ENCODE measurements at places on chromosomes 13 and 19.

- no peak for DNase-seq
Measured at GRCh38 chr19:33950091-33950750, 153.6 kb downstream of the KCTD15 start.

GRCh38 chr13:100526318-100527000 is 62.1 kb downstream of the GGACT start:
- DNase-seq = no peak

DNA sequence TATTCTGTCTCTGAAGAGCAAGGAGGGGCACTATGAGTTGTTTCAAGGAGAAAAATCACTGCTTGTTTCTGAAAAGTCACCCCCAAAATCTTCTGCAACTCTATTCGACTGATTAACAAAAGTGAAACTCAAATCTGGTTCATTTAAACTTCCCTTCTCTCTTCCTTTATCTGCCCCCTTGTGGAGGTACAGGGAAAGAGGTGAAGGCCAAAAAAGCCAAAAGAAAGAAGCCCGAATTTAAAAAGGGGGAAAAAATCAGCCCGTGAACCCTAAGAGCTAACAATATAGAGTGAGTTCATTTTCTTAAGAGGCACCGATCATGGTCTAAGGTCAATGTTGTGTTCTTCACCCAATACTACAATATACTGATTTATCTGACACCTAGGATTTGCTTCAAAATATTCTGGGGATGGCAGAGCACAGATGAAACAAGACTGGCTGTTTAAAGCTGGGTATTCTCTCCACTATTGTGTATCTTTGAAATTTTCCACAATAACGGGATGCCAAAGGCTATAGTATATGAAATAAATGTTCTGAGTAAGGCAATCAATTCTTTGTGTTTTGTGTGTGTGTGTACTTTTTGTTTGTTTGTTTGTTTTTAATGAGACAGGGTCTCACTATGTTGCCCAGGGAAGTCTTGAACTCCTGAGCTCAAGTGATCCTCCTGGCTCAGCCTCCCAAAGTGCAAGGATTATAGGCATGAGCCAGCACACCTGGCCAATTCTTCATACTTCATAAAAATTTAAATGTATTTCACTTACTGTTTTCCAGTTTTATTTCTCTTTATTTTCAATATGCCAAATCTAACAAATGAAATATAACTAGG is 55.0 kb upstream of the EEF1AKMT1 start:
- peak; percentile 41 for DNase-seq

GRCh38 chr19:36051236-36051635 is 2.8 kb downstream of the THAP8 start:
- DNase-seq = no peak

GRCh38 chr19:36151144-36152018 is 866 bp downstream of the COX7A1 start:
- no peak for DNase-seq

DNA sequence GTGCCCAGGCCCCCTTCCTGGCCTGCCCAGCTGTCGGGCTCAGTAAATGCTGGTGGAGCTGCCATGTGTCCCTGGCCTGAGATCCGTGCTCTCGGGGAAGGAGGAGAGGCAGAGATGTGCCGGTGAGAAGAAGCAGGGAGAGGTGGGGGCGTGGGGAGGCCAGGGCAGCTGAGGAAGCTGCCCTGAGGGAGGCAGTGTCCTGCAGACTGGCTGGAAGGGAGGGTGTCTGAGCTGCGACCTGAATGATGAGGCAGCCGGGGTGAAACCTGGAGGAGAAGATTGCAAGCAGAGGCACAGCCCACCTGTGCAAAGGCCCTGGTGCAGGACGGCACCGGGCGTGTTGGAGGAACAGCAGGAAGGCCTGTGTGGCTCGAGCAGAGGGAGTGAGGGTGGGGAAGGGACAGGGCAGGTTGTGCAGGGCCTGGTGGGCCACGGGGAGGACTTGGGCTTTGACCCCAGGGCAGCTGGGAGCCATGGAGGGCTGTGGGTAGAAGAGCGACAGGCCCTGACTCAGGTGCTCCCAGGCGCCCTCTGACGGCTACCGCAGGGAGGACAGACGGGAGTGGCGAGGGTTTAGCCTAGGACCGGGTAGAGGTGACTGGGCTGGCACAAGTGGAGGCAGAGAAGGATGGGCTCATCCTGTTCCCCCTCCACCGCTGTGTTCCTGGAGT is 14.0 kb upstream of the CELF5 start:
- peak; percentile 15 for DNase-seq

DNA sequence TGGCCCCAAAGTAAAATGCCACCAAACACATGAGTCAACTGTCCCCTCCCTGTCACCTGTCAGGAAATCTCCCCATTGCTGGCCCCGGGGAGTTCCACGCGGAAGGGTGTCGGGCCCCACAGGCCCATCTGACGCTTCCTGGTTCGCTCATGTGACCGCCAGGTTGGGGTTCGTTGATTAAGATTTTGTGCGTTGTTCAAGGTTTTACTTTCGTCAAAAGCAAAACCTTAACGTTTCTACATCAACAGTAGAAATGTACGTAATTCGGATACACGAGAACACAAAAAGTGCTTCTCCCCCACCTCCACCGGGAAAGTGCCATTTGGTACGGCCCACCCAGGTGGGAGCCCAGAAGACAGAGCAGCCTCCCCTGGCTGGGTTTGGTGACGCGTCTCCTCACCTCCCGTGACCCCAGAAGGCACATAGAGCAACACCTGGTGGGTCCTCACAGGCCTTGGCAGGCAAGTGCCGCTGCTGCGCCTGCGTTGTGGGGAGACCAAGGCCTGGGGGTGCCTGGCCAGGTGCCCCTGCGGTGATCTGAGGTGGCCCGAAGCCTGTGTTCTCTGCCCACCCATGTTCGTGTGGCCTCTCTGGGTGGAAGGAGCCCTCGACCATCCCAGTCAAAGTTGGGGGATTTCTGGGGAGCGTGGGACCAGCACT is 161.6 kb downstream of the KDM4B start:
- no peak for DNase-seq

DNA sequence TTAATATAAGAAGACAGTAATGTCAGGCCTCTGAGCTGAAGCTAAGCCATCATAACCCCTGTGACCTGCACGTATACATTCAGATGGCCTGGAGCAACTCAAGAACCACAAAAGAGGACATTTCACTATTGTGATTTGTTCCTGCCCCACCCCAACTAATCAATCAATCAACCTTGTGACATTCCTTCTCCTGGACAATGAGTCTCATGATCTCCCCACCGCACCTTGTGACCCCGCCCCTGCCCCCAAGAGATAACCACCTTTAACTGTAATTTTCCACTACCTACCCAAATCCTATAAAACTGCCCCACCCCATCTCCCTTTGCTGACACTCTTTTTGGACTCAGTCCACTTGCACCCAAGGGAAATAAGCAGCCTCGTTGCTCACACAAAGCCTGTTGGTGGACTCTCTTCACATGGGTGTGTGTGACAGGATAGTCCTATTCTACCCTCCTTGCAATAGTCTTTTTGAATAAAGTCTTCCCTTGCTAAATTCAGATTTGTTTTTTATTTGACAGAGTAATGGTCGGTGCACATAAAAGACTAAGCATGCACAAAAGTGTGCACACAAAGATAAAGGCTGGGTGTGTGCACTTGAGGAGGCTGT is 14.0 kb downstream of the CD70 start:
- DNase-seq = no peak

GRCh38 chr19:485583-486236 is 10.6 kb upstream of the MADCAM1 start:
- peak; percentile 69 for DNase-seq

DNA sequence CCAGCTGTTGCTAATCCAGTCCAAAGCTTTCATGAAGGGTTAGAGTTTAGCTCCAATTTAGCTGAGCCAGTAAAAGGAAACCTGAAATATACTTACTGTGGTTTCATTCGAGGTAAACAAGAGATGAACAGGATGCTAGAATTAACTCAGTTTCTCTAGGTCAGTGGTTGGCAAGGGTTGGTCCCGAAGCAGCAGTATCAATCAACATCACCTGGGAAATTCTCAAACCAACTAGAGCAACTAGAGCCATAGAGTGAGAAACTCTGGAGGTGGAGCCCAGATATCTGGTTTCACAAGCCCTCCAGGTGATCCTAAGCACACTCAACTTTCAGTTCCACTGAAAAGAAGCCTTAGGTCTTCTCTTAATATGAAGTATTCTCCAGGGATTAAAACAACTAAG is 376.7 kb downstream of the OXGR1 start:
- no peak for DNase-seq

- peak; percentile 27 for DNase-seq
Measured at GRCh38 chr19:461721-462551, 1.1 kb upstream of the SHC2 start.

GRCh38 chr19:988510-988909 is 4.4 kb downstream of the WDR18 start:
- DNase-seq = no peak

DNA sequence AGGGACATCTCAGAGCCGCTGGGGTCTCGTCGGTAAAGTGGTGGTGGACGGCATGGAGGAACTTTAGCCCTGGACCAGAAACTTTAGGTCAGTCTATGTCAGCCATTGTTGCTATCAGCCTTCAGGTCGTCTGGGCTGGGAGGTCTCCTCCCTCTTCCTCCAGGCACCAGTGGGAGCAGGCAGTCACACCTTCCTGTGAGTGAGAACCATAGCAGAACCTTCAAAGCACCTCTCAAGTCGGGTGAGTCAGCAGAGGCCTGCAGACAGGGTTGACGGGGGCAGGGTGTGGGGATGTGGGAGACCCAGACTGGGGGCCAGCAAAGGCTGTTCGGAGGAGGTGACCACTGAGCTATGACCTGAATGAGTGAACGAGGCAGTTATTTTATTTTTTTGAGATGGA is 15.4 kb upstream of the SBNO2 start:
- DNase-seq = no peak

DNA sequence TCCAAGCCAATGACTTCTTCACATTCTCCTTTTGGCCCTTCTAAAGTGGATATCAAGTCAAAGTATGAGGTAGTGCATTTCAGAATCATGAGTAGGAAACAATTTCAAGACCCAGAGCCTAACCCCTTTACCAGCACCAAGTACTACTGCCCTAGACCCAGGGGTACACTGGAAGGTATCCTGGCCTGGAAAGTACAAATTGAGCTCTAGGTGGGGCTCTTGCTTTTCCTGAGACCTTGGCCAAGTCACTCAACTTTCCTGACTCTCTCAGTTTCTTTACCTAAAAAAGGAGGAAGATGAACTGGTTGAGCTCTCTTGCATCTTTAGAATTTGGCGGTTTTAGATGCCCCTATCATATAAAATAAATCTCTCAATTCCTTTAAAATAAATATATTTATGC is 204.7 kb downstream of the FGF14 start:
- DNase-seq = peak; percentile 30

GRCh38 chr19:18225355-18225701 is 910 bp downstream of the PDE4C start:
- DNase-seq = no peak

DNA sequence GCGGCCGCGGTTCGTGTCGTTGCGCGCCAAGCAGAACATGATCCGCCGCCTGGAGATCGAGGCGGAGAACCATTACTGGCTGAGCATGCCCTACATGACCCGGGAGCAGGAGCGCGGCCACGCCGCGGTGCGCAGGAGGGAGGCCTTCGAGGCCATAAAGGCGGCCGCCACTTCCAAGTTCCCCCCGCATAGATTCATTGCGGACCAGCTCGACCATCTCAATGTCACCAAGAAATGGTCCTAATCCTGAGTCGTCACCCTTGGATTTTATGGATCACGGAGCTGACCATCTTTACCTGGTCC is 475 bp downstream of the MRPL57 start:
- no peak for DNase-seq

DNA sequence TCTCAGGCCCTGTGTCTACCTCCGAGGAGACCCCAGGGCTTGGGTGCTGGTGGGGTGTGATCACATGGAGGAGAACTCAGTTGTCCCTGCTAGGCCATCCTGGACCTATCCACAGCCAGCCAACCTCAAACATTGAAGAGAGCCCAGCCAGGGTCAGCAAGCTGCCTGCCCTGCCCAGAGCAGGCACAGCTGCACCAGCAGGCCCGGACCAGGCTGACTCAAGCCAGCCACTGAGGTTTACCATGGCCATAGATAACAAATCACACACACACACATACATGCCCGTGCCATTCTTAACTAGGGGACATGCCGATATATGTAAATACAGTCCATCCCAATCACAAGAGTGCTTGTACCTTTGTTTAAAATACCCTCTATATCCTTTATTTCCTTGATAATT is 8.1 kb downstream of the ARHGEF7 start:
- no peak for DNase-seq

DNA sequence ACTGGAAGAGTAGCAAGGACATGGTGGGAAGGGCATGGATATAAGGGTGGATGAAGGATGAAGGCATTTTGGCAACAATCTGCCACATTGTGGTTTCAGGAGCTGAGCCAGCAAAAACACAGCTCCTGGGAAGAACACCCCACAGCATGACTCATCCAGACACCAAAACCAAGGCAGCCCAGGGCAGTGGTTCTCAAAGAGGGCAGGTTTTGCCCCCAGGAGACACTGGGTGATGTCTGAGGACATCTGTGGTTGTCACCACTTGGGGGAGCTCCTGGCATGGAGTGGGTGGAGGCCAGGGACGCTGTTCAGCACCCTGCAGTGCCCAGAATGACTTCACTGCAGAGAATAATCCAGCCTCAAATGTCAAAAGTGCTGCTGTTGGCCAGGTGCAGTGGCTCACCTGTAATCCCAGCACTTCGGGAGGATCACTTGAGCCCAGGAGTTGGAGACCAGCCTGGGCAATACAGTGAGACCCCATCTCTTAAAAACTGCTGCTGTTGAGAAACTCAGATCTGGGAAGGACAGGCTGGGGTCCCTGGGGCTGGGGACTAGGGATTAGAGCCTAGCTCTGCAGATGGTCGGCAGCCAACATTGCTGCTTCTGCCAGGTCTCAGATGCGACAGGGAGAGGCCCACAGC is 16.1 kb downstream of the ZFR2 start:
- DNase-seq = peak; percentile 69

GRCh38 chr19:38836159-38836982 is 4.8 kb upstream of the ECH1 start:
- DNase-seq = no peak

DNA sequence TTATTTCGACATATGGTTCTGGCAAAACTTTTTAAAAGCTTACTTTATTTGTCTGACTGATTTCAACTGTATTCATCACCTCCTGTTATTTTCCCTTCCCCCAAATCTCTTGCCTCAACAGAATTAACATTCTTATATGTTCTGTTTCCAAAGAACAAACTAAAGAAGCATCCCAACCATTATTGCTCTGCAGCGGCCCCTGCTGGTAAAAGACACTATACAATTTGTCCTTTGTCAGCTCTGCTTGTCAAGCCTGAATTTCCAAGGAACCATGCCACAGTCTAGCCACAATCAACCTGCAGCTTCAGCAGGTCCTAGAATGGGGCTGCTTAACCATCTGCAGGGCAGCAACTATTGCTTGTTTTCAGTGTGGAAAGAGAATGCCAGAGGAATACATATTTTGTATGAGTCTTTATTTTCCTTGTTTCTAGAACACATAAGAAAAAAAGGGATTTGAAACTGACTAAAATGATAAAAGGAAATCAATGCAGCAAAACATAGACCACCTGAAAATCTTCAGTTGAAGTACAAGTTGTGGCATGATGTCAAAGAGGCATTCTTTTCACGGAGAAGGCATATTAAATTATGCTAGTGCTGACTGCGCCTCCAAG is 845.3 kb downstream of the DIAPH3 start:
- DNase-seq = peak; percentile 37

- DNase-seq = no peak
Measured at GRCh38 chr19:58538257-58539168, 5.4 kb upstream of the TRIM28 start.

All from foreskin fibroblast (primary cell).